ENCODE measurements at places on chromosomes 7 and 10.
A peak's percentile ranks its signal among the peaks of the same experiment; 100 is the strongest.

GRCh38 chr10:89238956-89239644, 12.5 kb downstream of the LIPA start:
- no peak for DNase-seq

DNA sequence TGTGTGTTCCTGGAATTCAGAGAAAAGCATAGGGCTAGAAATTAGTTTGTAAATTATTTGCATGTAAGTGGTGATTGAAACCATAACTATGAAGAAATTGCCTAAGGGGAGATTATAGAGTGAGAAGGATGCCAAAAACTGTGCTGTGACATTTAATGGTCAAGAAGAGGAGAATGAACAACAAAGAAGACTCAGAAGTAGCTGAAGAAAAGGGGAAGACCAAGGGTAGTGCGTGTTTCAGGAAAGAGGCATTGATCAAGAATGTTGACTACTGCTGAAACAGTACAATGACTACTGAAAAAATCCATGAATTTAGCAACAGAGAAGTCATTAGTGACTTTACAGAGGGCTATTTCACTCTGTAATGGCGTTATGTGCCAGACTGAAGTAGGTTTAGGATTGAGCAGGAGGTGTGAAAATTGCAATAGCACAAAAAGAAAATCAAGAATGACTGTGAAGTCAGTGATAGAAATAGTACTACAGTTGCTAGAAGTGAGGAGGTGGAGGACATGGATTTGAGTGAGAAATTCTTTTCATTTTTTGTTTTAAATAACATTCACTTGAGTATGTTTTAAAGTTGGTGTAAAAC, 28.9 kb upstream of the SAMD9L start:
- DNase-seq, result peak; percentile 11

- DNase-seq, result peak; percentile 22
These were observed 108.9 kb upstream of the GATA3 start for GRCh38 chr10:7945469-7946187.

GRCh38 chr10:102620591-102621442, 23.5 kb upstream of the TRIM8 start:
- DNase-seq, result no peak

DNA sequence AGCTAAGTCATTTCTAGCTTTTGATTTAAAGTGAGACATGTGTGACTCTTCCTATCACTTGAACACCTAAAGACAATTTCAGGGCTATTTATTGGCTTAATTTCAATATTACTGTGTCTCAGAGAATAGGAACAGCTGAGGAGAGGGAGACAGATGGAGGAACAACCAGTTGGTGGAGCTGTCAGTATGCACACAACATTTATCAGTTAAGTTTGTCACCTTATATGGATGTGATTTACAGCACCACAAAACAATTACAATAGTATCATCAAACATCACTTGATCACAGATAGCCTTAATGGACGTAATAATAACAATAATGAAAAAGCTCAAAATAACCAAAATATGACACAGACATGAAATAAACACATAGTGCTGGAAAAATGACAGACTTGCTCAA, 129.6 kb downstream of the NPSR1 start:
- DNase-seq, result no peak
